ENCODE measurements at places on chromosomes 2 and 18.

DNA sequence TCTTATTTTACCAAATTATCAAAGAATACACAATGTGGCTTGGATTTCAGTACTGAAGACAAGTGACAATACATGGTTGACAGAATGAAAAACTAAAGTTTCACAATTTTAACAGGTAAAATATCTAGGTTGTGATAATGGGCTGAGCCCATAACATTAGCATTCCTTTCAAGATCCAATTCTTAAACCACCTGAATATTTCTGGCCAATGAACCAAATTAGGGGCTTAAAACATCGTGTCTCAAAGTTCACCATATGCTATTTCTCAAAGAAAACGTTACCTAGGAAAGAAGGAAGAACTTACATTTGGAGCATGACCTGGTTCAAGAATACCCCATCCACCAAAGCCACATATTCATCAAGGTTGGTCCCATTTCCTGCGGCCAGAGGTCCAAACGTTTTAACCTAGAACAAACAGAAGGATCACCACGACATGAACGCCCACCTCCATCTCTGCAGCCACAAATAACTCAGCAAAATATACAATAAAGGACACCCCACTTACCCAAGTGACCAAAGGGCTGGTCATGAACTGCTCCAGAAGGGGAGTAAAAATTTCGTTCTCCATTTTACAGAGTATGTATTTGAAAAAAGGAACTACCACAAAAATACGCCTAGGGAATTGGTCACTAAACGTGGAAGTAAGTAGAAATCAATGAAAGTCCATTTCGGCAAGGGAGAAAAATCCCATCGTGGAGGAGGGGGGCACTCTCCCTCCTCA is 984 bp downstream of the CCDC88A start:
- peak; percentile 42 for DNase-seq

GRCh38 chr2:30026091-30027055 is 105.0 kb upstream of the ALK start:
- DNase-seq, result peak; percentile 21

- DNase-seq, result no peak
Measured at GRCh38 chr2:60764736-60765534, 8.9 kb downstream of the PAPOLG start.

DNA sequence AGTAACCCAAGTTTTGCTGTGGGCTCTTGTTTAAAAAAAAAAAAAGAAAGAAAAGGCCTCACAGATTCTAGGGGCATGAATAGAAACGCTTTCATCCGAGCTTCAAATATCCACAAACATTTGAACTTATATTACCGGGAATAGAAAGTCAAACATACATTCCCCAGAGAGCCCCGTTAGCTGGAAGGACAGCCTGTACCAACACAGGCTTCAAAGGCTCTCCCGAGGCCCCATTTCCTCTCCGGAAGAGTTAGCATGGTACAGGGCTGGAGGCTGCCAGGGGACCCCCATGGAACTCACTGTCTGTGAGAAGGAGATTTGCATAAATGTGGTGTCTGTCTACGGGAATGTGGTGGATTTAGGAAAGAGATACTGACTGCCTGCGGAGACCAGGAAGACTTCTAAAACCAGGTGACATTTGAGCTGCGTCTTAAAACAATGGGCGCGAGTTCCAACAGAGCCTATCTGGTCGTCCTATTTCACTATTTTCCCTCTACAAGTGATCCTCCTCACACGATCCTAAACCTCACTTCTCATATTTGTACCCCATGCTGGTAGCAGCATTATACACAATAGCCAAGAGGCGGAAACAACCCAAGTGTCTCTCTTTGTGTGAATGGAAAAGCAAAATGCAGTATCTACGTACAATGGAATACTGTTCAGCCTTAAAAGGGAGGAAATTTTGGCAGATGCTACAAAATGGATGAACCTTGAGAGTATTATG is 820 bp upstream of the MATN3 start:
- no peak for DNase-seq

DNA sequence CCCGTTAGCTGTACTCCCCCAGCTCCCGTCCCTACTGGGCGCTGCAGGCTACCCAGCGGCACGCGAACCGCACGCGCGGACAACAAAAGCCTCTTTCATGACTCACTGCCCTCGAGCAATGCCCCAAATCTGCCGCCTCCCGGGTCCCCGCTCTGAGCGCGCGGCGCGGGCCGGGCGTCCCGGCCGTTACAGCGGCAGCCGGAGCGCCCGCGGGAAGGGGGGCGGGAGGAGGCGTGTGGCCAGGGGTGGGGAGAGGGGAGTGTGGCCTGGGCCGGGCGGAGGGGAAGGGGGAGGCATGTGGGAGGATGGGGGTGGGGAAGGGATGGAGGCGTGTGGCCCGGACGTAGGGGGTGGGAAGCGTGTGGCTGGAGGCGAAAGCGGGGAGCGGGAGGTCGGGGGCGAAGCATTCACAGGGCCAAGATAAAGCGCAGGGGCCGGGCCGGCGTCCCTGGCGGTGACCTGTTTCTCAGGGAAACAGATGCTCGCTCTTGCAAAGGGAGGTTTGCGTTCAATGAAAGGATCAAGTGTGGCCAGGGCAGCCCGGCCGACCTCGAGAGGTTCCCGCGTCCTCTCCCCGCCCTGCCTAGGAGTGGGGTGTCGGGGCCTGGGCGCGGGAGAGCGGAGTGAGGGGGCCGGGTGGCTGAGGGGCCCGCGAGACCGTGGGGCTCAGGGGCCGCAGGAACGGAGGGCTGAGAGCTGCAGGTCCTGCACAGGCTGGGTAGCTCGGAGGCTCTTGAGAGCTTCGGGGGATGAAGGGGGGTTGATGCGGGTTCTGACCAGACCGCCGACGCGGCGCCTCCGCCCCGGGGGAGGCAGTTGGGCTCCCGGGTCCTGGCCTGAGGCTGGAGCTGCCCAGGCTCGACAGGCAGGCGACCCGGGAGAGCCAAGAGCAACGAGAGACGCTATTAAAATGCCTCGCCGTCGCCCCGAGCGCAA is 3.5 kb upstream of the NEUROD1 start:
- DNase-seq, result no peak

DNA sequence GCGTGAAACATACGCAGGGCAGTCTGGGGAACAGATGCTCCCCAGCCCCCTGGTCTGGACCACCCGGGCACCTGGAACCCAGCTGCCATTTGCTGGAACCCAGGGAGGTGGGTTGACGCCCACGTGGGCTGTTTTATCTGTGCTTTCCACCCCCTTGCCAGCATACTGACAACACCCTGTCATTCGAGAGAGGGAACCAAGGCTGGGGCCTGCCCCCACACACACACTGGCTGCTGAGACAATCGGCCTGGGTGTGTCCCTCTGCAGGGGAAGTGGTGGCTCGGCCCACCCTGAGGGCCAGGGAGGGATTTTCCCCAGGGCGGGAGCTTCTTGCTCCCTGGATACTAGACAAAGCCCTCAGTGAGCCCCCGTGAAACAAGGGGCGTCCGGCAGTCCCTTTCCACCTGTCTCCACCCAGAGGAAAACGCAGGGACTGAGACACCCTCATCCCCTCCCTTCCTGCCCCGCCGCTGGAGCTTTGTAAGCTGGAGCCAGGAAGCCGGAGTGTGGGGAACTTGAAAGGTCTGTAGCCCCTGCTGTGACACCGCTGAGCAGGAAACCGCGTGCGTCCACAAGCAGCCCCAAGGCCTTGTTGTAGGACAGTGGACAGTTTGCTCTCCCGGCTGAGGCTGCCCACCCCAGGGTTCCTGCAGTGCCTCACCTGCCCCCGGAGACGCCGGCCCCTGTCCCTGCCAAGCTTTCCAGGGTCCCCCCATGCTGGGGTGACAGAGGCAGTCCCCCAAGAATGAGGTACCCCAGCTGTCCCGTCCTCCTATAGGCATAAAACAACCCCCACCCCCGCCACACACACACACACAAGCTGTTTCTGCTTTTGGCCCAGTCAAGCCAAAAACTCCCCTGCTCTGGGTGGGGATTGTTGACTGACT is 14.1 kb upstream of the KLF11 start:
- no peak for DNase-seq

DNA sequence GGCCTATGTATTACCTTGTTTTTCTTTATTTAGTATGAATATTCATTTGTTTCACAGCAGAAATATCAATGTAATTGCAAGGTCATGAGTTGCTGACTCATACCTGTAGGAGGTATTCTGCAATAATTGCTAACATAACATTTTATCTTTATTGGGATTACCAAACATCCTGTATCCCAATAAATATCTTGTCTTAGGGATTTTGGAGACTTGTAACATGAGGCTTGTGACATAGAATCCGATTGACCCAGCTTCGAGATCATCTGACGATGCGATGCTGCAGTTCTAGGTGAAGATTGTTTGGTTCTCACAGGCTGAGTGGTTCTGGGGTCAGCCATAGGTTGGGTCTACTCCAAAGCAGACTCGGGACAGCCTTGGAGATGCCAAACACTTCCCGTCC is 133.4 kb upstream of the RND3 start:
- no peak for DNase-seq

DNA sequence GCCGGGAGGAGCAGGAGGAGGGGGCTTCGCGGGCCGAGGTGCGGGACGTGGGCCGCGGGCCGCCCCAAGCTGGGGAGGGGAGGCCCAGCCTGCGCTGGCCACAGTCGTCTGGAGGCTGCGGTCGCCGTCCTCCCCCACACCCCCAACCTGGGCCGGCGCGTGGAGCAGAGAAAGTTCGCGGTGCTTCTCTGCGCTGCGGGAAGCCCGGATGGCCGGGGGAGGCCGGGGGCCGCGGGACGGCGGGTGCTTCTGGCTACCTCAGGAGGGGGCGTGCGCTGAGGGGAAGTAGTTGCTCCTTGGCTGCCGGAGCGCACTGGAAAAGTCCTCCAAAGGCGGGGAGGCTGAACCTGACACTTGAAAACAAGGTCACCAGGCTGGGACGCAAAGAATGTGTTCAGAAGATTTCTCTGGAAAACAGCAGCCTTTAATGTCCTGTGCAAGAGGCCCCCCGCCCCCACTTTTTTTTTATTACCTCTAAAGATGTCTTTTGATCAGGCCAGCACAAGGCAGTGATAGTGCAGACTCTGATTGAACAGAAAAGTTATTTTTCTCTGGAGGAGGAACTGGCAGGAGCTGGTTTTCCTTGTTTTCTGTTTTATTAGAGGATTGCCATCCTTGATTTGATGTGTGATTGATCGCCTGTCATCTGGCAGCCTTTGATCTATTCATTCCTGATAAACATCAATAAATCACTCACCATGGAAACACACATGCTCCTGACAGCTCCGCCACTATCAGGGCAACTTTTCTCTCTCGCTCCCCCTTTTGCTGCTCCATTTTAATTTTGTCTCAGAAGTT is 1.6 kb downstream of the TSHZ1 start:
- no peak for DNase-seq

GRCh38 chr2:219951099-219951498 is 323.7 kb downstream of the SLC4A3 start:
- no peak for DNase-seq
